Psoas muscle (tissue), 8 donors: ENCODE measurements at places on chromosomes 11 and 22. TPM values are rescaled to one million over a fixed set of nuclear protein-coding genes. Genes with fewer than 3 reads are reported as not detected.

DNA sequence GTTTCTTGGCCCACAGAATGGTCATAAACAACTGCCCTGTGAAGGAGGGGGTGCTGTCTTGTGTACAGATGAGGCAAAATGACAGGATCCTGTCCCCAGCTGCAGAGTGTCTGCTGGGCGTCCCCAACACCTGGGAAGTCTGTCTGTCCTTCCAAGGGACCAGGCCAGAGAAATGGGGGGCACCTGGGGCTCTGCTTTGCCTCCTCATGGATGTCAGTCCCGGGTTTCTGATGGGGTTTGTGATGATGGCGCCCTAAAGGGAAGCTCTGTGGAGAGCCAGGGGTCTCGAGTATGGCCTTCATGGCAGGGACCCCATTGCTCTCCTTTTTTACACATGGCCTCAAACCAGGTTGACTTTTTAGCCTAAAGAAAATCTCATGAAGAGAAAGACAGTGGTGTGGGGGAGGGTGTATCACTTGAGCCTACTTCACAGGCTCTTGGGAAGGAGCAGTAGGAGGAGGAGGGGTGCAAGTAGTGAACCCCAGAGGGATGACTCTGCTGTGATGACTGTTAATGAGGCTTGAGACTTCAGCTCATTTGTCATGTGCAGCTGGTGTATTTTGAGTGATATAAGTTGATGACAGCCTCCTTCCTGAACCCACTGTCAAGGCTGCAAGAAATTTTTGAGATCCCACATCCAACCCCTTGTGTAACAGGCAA is 40.6 kb upstream of the TUB start:
- no peak for DNase-seq

DNA sequence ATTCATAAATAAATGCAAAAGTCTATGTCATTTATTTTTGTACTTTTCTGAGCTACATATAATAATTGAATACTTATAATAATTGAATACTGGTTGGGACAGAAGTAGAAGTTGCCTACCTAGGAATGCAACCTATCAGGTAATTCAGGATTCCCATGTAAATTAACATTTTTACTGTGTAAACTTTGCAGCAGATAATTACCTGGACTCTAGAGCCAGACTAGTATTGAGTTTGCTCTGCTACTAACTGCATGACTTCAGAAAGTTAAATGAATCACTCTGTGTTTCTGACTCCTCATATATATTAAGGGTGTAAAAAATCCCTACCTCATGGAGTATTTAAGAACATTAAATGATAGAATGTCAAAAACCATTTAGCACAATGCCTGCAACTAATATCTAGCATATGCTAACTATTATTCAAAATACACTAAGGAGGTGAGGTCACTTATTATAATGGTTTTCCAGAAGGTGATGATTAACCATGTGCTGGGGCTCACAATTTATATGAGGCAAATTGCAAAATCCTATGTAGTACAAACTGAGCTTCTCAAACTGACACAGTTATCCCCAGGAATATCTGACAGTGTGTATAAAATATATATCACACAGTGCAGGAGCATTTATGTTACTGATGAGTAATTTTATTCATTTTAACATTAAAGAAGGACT is 138.1 kb upstream of the ANO3 start:
- no peak for DNase-seq

Gene BDNF
- total RNA-seq = 0.08 TPM

DNA sequence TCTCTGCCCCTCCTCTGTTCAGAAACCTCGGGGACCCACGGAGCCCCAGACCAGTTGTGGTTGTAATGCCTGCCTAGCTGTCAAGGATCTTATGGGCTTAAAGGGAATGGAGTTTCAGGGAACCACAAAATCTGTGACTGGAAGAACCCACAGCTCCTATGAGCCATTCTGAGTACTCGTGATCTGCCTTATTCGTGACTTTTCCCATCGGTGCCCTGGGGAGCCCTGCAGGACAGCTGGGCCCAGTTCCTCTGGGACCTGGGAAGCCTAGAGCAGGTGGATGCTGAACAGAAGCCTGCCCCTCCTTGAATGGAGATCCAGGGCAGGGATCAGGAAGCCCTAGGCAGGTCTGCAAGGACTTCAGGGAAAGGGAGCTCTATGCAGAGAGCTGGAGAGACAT is 42.1 kb upstream of the TTC12 start:
- DNase-seq = no peak

- DNase-seq = no peak
These were observed 1.3 kb downstream of the CLMP start for GRCh38 chr11:123193742-123194141.
